ENCODE measurements at places on chromosomes 7 and 10. TPM values are rescaled to one million over a fixed set of nuclear protein-coding genes. Genes with fewer than 3 reads are reported as not detected.

GRCh38 chr10:91034042-91034441 lies 113.2 kb upstream of the ANKRD1 start:
- no peak overlapping the region for H3K4me3 ChIP-seq
- DNase-seq: no peak
- H3K36me3 ChIP-seq: no peaks in the 10 kb centered on the region
- no peaks in the 10 kb centered on the region for H3K4me1 ChIP-seq
- no peaks in the 10 kb centered on the region for H3K27me3 ChIP-seq
- H3K27ac ChIP-seq: no peak overlapping the region

GRCh38 chr10:88960802-88961201 lies 8.2 kb upstream of the ACTA2 start:
- no peaks in the 10 kb centered on the region for H3K4me1 ChIP-seq
- H3K27me3 ChIP-seq: no peaks in the 10 kb centered on the region
- no peak for DNase-seq
- no peak overlapping the region for H3K4me3 ChIP-seq
- no peaks in the 10 kb centered on the region for H3K36me3 ChIP-seq

DNA sequence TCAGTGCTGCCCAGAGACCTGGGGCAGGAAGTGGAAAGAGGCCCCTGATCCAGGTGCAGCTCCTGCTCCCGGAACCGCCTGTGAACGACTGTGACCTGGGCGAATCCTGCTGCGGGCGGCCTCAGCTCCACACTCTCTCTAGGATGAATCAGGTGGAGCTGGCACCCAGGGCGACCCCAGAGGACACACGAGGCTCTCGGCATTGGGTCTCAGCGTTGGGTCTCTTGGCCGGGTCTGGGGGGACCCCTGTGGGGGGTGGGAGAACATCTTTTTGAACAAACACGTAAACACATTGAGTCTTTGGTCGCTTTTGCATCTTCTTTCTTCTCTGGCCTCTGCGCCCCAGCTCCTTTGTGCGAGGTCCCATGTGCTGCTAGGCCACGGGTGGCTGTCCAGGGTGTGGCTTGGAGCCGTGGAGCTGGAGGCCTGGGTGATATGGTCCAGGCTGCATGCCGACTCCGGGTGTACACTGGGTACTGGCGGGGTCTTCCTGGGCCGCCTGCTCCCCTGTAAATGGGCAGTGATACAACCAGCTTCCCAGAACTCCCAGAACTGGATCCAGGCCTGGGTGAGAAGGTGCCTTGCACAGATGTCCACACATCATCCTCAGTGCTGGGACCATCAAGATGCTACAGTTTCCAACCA lies 435.8 kb downstream of the DNAJB6 start:
- H3K4me1 ChIP-seq: no peaks in the 10 kb centered on the region
- no peak overlapping the region for H3K4me3 ChIP-seq
- no peaks in the 10 kb centered on the region for H3K27me3 ChIP-seq
- H3K27ac ChIP-seq: no peak overlapping the region
- no peaks in the 10 kb centered on the region for H3K36me3 ChIP-seq

GRCh38 chr7:92034116-92034515 lies 93.5 kb downstream of the AKAP9 start:
- no peak overlapping the region for H3K27ac ChIP-seq
- no peaks in the 10 kb centered on the region for H3K4me1 ChIP-seq
- no peak for DNase-seq
- no peaks in the 10 kb centered on the region for H3K36me3 ChIP-seq
- no peak overlapping the region for H3K4me3 ChIP-seq
- H3K27me3 ChIP-seq: no peaks in the 10 kb centered on the region

DNA sequence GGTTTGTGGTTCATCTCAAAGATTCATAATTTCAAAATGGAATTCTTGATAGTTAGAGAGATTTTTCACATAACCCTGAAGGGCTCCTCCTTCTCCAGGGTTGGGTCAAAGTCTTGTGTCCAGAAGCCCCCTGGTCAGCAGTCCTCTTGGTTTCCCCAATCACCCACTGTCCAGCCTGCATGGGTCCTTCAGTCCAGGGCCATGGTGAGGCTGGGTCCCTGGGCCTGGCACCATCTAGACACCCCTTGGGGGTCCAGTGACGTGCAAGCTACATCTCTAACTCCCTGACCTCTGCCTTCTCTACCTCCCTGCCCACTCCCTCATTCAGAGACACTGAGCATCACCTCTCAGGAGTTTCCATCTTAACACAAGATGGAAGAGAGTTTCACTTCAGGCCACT lies 26.1 kb downstream of the ANXA8 start:
- H3K4me1 ChIP-seq: no peaks in the 10 kb centered on the region
- H3K4me3 ChIP-seq: no peak overlapping the region
- no peaks in the 10 kb centered on the region for H3K27me3 ChIP-seq
- no peaks in the 10 kb centered on the region for H3K36me3 ChIP-seq

DNA sequence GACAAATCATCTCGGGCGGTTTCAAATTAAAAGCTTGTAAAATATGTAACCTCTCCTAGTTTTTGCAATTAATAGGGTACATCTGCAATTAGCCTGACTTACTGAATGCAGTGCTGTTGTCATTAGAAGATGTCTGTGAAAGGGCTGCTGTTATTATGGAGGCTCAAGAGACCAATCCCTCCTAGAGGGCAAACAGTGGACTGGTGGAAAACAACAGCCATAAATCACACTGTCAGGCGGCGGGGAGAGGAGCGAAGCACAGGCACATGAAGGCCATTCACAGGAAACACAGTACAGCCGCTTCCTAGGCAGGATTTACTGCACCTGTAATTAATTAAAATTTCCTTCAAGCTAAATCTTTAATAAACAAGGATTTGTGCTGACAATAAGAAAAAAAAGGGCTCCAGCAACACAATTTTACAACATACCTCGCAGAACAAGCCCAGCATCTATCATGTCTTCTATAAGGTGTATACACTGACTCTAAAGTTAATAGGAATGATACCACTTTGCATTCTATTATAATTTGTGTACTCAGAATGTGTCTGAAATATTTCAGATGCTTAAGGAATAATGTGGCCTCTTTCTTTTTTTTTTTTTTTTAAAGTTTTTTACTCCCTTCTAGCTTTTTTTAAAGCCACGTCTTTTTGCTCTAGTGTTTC lies 50.7 kb downstream of the ERCC6 start:
- no peak for DNase-seq
- H3K36me3 ChIP-seq: no peaks in the 10 kb centered on the region
- no peak overlapping the region for H3K27ac ChIP-seq
- H3K4me1 ChIP-seq: no peaks in the 10 kb centered on the region

DNA sequence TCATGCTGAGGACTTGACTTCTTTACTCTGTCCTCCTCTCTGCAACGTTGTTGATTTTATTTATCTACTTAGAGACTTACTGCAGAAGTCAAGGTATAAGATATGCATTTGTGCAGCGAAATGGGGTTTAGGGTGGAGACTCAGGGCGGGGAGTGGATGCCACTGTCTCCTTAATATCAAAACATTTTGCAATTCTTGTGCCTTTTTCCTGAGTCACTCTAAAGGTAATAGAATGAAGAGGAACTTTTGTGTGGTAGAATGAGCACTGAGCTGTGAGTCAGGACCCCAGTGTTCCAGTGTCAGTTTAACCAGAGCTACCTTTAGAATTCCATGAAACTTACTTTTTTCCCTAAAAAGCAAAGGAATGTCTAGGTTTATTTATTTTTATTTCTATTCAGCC lies 78.2 kb downstream of the VTI1A start:
- DNase-seq: no peak
- no peak overlapping the region for H3K4me3 ChIP-seq
- H3K27ac ChIP-seq: no peak overlapping the region
- no peaks in the 10 kb centered on the region for H3K27me3 ChIP-seq

Gene PILRA
- total RNA-seq: 1.2 TPM

GRCh38 chr7:77238703-77239136 lies 39.1 kb upstream of the FGL2 start:
- DNase-seq: no peak
- peak overlapping the region; percentile 47 for H3K27ac ChIP-seq
- H3K27me3 ChIP-seq: no peaks in the 10 kb centered on the region
- no peaks in the 10 kb centered on the region for H3K4me1 ChIP-seq
- no peaks in the 10 kb centered on the region for H3K36me3 ChIP-seq
- H3K4me3 ChIP-seq: no peak overlapping the region

GRCh38 chr7:132463922-132464321 lies 112.3 kb downstream of the PLXNA4 start:
- H3K36me3 ChIP-seq: no peaks in the 10 kb centered on the region
- no peak overlapping the region for H3K27ac ChIP-seq
- DNase-seq: no peak
- H3K4me3 ChIP-seq: no peak overlapping the region
- no peaks in the 10 kb centered on the region for H3K27me3 ChIP-seq

Gene CYP3A7
- not detected for total RNA-seq

DNA sequence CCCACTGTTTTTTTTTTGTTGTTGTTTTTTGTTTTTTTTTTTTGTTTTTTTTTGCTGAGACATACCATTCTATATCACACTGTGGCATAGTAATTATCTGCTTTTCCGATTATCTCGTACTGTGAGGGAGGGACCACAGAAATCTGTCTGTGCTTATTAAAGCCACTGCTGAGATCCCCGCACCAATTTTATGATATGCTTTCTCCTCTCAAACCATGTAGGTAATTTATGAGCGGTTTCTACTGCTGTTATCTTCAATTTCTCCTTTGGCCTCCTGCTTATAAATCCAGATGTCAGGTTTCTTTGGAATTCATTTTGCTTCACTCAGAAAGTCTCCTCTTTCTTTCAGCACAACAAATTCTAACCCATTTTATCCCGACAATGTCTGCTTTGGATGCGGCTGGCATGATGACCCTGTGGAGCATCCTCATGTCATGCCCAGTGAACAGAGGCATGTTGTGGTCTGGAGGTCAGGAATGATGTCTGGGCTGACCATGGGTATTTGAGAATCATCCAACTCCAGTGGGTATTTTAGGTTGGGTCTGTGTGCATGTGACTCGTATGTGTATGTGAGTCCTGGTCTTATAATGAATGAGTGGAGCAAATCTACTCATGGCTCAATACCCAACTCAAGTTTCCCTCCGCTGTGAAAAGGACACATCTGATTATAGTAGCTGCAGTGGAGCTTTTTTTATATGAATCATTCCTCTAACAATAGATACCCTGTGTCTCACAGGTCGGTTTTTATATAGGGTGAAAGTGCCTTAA lies 213.4 kb downstream of the GALNT17 start:
- H3K36me3 ChIP-seq: no peaks in the 10 kb centered on the region
- no peaks in the 10 kb centered on the region for H3K27me3 ChIP-seq
- no peaks in the 10 kb centered on the region for H3K4me1 ChIP-seq

DNA sequence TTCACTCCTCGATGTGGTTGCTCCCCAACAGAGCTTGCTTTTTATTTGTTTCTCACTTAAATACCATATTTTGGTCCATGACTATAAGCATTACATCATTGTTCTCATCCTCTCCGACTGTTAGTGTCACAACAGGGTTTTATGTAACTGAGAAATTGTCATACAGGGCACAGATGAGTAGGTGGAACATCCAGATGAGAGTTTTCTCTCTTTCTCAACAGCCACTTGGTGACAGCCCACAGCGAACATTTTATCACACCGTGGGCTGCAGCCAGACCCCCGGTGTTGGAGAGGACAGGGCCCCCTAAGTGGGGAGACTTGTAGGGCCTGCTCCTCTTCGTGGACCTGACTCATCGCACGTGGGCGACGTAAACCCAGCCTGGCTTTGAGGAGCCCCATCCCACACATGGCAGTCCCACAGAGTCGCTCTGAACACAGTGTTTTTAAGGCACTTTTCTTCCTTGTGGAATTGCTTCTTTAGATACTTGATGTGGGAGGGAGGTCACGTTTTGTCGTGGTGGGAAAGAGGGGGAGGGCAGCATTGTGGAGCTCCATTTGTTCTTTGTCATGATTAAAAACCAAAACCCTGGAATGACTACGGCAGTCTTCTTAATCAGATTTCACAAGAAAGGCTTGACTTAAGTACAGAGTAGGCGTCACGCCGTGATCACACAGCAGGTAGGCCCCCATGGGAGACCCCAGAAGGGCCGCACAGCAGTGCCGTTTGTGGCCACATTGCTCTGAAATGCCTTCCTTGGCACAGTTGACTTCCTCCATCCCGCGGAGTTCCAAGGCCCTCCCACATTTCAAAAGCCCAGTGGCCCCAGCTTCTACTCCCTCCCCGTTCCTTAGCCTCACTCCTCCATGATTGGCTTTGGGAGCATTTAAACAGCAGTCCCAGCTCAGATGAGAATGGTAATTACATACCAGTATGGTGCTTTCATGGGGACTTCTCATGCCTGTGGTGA lies 220.6 kb downstream of the CCDC3 start:
- H3K36me3 ChIP-seq: no peaks in the 10 kb centered on the region
- H3K27me3 ChIP-seq: no peaks in the 10 kb centered on the region
- H3K4me1 ChIP-seq: no peaks in the 10 kb centered on the region
- no peak overlapping the region for H3K27ac ChIP-seq
- H3K4me3 ChIP-seq: no peak overlapping the region
- no peak for DNase-seq

DNA sequence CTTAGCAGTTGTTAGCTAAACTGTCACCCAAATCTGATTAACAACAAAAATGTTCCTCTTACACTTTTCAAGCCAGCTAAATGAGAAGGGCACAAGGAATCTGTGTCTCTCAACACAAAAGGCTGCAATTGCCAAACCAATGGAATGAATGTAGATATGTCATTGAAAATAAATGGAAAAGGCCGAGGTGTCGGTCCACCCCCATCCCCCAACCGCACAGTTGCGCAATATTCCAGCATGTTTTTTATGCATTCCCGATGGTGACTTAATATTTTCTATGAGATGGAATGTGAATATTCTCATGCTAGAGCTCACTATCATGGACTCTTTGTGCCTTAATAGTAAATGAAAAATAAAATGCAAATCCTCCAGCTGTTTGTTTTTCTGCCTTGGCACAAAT lies 181.6 kb upstream of the LRGUK start:
- H3K4me1 ChIP-seq: no peaks in the 10 kb centered on the region
- H3K36me3 ChIP-seq: no peaks in the 10 kb centered on the region
- no peak overlapping the region for H3K4me3 ChIP-seq
- H3K27ac ChIP-seq: no peak overlapping the region
- DNase-seq: no peak

Gene TMEM270
- not detected for total RNA-seq

DNA sequence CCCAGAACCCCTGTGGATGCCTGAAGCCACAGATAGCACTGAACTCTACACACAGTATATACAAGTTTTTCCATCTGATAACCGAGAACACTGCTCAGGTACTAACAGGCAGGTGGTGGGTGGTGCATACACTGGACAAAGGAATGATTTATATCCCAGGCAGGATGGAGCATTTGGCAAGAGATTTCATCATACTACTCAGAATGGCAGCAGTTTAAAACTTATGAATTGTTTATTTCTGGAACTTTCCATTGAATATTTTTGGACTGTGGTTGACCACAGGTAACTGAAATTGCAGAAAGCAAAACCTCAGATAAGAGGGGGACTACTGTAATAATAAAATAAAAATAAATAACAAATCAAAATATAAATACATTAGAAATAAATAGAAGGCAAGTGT lies 10.9 kb upstream of the KCNMA1 start:
- no peak overlapping the region for H3K27ac ChIP-seq
- no peaks in the 10 kb centered on the region for H3K4me1 ChIP-seq
- no peak for DNase-seq
- no peaks in the 10 kb centered on the region for H3K36me3 ChIP-seq
- no peaks in the 10 kb centered on the region for H3K27me3 ChIP-seq
- no peak overlapping the region for H3K4me3 ChIP-seq

Gene SEMA3E
- total RNA-seq: 2.3 TPM

GRCh38 chr10:97914171-97914836 lies 64.7 kb downstream of the GOLGA7B start:
- H3K27me3 ChIP-seq: no peaks in the 10 kb centered on the region
- DNase-seq: no peak
- H3K27ac ChIP-seq: no peak overlapping the region
- no peak overlapping the region for H3K4me3 ChIP-seq

Gene CCZ1B
- 52.6 TPM for total RNA-seq
